ENCODE measurements at places on chromosomes 7 and 10.

DNA sequence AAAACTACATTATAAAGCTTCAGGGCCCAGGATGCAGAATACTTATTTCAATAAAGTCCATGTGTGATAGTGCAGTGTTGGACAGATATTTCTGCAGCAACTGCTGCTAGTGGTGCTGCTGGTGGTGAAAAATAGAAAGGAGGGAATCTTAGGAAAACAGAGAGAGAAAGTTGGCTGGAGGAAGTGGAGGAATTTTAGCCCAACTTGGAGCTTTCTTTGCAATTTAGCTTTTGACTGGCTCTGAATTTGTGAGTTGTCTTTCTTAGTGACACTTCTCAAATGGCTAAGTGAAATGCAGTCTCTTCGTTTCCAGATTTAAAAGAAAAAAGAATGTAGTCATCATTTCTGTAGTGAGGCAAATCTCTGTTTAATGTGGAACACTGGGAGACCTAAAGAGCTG is 45.4 kb downstream of the GPR158 start:
- DNase-seq: no peak

- peak; percentile 98 for DNase-seq
Measured at GRCh38 chr7:66050990-66051448, 24.6 kb upstream of the ASL start.

DNA sequence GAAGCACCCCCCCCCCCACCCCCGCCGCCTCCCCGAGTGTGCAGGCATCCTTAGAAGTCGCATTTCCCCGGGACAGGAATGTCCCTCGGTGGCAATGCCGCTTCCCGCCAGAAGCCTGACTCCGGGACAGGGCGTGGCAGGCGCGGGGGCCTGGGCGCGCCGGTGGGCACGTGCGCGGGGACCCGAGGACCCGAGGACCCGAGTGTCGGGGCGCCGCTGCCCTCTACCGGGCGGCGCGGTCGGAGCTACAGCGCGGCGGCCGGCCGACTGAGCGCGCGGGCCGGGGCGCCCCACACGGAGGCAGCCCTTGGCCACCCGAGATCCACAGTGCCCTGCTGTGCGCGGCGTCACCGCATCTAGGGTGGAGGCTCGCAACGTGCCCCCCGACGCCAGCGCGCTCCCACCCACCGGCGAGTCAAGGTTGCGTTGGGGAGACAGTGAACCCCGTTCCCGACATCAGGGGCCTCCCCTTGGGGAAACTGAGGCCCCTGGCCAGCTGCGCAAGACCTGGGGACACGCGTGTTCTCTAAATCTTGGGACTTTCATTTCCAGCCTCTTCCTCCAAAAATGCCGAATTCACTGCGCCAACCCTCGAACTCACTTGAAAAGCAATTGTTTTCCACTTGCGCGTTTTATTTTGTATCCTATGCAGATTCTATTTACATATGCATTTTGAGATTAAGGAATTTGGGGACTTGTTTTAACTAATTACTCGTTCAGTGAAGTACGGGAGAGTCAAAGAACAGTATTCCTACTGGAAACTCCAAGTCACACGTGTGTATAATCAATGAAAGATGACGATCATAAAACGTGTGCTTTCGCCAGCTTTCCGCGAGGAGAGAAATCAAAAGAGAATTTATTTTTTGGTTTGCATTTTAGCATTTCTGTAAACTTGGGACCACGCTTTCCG is 3.1 kb upstream of the CUX1 start:
- peak; percentile 54 for DNase-seq

- DNase-seq: no peak
Measured at GRCh38 chr10:69810097-69810496, 8.4 kb downstream of the COL13A1 start.
